ENCODE measurements at places on chromosomes 4 and X.

- no peak for DNase-seq
Measured at GRCh38 chrX:151801980-151802379, 67.4 kb downstream of the CNGA2 start.

GRCh38 chr4:73945674-73946449, 36.0 kb downstream of the PF4 start:
- no peak for DNase-seq

DNA sequence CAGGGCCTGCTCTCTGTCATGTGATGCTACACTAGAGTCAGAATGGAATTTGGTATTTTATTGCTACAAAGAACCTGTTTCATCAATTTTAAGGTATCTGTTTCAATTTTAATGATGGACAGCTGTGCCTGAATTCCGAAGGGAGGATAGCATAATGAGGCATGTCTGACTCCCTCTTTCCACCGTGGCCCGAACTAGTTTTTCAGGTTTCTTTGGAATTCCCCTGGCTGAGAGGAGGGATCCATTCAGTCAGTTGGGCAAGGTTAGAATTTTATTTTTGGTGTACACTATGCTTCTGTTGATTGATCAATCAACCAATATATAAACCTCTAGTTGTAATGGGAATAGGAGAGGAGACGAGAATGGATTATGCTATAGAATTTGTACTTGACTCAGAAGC, 761.8 kb downstream of the FAM133A start:
- DNase-seq: no peak

DNA sequence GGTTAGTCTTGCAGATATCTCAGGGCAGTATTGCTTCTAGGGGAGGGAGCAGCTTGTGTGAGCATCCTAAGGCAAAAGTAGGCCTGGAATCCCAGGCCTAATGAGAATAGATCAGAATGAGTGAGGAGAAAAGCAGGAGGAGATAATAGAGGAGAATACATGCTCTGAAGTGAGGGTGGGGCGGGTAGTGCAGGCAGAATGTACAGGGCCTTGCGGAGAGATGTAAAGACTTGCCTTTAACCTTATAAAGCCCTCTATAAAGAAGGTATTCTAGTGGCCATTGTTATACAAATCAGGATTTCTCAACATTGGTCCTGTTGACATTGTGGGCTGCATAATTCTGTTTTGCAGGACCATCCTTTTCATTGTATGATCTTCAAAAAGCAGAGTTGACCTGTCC, 855.3 kb downstream of the PCDH7 start:
- no peak for DNase-seq

GRCh38 chrX:72025236-72025770, 106.4 kb downstream of the RTL5 start:
- DNase-seq: no peak

All from NCI-H2107 (cell line).